ENCODE measurements at places on chromosomes 4 and X.

- no peak for DNase-seq
Observed at GRCh38 chr4:136136601-136137000, 1395.7 kb downstream of the PCDH18 start.

- no peak for DNase-seq
Observed at GRCh38 chrX:15399962-15400391, 15.8 kb upstream of the VEGFD start.

DNA sequence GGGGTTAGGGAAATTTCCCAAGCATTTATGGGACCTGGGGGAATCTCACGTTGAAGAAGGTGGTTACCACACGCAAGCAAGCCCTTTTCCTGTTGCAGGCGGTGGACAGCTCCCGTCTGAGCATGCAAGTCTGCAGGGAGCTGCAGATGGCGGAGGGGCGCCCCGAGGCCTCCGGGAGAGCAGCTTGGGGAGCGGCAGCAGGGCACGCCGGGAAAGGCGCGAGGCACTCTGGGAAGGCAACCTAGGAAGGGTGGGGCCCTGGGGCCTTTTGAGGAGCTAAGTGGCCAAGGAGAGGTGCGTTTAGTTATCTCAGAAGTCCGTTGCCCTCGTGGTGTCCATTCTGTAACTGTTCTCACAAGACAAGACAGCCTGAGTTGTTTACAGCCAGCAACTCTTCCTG, 57.0 kb upstream of the SLC25A4 start:
- no peak for DNase-seq

DNA sequence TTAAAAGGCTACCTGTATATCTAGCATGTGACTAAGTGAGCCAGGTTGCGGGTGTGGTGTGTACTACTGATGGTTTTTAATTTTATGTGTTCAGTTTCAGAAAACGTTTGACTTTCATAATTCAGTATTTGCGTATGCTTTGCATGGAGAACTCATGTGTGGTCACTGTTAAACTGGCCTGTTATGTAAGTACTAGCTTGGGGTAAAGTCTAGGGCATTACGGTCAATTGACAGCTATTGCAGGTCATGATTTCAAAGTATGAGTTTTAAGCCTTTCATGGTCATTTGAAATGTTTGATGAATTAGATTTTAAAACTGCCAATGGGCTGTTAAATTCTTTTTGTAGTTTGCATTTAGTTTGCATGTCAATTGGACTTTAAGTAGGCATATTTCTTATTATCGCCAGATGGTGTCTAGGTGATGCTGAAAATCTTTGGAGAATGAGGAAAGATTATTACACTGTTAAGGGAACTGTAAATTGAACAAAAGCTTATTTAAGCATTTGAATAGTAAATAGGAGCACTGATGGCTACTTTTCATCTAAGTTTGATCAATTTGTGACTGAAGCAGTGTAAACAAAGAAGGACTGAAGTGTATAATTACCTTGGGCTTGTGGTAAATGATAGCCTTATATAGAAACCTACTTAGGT, 563.4 kb downstream of the DACH2 start:
- no peak for DNase-seq

DNA sequence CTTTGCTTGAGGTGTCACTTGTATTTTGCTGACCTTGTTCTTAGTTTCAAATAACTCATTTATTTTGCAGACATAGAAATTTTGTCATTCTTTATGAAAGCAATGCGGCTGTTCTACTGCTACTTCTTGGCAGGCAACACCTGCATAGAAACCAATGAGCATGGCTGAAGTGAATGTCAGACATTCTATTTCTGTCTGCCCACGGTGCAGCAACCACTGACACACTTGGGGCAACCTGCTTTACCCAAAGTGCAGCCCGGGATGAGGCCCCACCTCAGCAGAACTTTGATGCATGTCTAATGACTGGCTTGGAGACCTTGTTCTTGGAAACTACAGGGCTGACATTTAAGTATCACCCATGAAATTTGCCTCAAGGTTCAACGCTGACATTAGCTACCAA, 93.6 kb downstream of the RBM47 start:
- no peak for DNase-seq

DNA sequence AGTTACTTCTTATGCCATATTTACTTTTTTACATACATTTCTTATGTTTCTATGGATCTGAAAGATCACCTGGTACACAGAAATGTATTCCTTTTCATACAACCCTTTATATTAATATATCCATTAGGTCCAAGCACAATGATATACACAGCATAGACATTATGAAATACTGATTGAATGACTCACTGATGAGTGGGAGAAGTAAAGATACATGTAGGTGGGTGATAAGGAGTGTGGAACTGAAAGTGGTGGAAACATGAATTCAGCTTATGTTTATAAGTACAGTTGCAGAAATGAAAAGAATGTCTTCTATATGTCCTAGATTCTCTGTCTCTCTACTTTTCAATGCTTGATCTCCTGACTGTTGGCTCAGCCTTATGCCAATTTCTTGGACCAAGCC, 87.9 kb downstream of the YIPF7 start:
- no peak for DNase-seq

DNA sequence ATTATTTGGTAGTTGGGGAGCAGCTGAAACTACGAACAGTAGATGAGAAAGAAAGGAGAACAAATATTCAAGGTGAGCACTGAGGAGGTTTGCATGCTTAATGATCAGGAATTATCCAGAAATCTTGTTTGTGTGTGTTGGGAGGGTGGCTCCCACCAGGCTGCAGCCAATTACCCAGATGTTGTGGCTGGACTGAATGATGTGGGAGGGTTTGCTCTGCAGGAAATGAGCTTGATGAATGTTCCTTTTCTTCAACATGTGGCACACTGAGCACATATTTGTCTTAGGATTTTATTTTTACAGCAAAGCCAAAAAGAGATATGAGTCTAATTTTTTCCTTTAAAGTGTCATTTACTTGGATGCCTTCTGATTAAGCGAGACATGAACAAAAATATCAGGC, 48.3 kb upstream of the AMOT start:
- DNase-seq, result no peak

GRCh38 chr4:10179957-10180602, 63.5 kb upstream of the WDR1 start:
- no peak for DNase-seq

DNA sequence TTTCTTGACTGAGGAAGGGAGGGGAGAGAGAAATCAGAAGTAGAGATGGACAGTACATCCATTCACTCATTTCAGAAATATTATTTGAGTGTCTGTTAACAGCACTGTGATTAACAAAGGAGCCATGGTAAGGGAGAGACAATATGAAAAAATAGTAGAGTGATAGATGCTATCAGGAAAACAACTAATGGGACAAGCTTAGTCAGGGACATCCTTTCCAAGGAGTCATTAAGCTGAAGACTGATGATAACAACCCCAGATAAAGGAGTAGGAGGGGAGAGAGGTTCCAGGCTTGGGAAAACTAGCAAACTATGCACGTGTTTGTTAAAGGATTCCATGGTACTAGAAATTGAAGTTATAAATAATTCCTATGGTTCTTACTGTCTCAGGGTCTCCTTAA, 122.2 kb downstream of the CBR4 start:
- no peak for DNase-seq

DNA sequence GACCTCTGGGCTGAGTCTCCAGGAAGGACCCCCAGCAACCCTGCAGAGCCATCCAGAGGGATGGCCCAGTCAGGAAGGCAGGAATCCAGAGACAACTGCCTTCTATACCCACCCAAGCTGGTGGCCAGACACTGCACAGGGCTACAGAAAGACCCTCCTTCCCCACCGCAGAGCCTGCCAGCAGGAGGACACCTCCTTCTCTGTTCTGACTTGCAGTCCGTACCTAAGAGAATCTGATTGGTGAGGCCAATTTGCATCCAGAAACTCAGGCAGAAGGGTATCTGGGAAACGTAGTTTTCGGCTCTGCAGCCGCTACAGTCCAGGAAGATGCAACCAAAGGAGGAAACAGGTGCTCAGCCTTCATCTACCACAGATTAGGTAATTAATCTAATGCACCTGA, 155.4 kb upstream of the FRG1 start:
- no peak for DNase-seq

DNA sequence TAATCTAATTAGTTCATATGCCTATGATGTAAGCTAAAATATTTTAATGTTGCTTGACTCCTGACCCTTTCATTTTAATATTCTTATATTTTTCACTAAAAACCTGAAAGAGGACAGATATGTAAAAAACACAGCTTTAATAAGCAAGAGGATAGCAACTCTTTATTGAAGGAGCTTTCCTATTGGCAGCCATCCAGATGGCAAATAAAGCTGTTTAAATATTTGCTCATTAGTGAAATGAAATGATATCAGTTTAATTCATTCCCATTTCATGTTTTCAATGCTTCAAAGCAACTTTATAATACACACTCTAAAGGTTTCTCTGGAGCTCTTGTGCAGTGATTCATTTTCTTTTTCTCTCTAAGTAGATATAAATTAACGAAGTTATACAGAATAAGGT, 473.4 kb downstream of the PCDH7 start:
- DNase-seq, result no peak

DNA sequence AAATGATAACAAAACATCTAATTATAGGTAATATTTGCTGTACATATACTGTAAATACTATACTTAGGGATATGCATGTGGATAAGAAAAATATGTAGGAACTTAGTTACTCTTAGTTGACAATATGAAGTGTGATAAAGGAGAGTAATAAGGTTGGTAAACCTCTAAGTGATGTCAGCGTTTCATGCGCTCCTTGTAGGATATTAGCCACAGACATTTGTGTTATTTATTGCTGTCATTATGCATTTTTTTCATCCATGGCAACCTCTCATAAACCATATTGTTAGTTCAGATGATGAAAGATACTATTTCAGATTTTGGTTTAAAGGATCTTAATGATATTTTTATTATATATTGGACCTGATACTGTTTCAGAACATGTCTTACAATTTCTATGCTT, 298.1 kb upstream of the PITX2 start:
- DNase-seq, result no peak

- no peak for DNase-seq
Observed at GRCh38 chrX:6053141-6053540, 175.5 kb downstream of the NLGN4X start.

DNA sequence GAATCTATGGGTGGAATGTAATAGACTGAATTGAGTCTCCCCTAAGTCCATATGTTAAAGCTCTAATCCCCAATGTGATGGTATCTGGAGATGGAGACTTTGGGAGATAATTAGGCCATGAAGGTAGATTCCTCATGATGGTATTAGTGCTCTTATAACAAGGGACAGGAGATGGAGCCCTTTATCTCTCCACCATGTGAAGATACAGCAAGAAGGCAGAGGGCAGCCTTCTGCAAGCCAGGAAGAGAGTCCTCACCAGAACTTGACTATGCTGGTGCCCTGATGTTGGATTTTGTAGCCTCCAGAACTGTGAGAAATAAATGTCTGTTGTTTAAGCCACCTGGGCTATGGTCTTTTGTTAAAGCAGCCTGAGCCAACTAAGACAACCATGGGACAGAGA, 76.4 kb upstream of the F8A3 start:
- no peak for DNase-seq

DNA sequence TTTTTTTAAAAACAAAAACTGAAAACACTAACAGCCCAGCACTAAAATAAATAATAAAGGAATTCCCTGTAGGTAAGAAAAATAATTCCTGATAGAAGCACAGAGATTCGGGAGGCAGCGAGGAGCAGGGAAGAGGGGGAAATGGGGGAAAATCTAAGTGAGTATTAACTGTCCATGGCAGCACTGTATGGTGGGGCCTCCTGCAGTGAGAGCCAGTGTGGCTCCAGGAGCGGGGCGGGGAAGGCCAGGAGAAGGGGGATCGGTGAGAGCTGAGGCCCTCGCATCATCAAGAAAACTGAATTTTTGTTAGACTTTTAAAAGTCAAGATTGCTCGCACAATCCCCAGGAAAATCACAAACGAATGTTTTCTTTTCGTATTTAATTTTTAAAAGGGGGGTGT, 14.1 kb downstream of the RNF212 start:
- no peak for DNase-seq

- DNase-seq, result no peak
Observed at GRCh38 chrX:143461606-143462005, 55.7 kb downstream of the SPANXN3 start.

DNA sequence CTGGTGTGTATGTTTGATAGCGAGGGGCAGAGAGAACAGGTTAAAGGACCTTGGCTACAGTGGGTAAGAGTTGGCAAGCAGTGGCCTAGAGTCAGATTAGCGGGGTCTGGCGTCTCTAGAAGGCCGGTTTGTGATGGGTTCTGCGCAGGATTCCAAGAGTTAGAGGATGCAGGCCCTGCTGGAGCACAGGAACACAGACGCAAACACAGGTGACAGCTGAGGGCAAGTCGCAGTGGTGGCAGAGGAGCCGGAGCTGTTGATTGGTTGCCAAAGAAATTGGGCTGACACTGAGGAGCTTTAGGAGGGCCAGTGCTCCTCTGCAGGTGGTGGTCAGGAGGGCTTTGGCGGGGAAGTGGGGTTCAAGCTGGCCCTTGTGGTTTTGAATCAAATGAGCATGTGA, 3.8 kb downstream of the TADA2B start:
- no peak for DNase-seq

GRCh38 chr4:30929649-30930048, 209.5 kb downstream of the PCDH7 start:
- DNase-seq, result no peak

- no peak for DNase-seq
Observed at GRCh38 chr4:56656346-56656643, 24.8 kb downstream of the HOPX start.

- DNase-seq, result no peak
Observed at GRCh38 chr4:80202741-80203553, 5.6 kb downstream of the PRDM8 start.

DNA sequence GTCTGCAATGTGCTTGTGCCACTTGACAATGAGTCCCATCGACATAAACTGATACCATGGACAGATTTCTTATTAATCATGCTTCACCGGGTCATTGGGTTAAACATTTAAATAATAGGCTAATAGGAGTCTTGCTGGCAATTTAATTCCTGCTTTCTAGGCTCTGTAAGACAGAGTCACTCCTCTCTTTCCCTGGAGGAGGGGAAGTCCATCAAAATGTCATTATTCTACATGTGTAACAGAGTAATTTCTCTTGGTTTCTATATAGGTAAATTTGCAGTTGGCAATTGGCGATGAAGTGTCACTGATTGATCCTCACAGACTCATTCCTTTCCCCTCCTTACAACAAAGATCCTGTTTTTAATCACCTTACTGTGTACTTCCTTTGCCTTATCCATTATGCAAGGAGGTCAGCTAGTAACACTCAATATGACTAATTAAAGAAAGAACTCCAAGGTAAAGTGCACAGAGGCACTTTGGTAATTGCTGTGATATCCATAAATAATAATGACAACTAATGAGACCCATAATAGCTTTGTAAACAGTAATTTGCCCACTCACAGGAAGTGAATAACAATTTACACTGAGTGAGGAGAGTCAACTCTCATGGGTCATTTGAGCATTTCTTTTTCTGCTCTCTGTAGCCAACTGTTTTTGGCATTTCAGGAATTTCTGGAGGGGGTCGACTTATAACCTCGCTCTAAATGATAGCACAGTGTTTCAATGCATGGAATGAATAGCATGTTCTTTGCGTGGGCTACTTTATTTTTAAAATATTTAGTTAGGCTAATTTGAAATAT, 184.0 kb downstream of the UGT8 start:
- DNase-seq, result no peak

Data from stimulated activated CD8-positive, alpha-beta memory T cell treated with anti-CD3 and anti-CD28 coated beads, Interleukin-15, amount 100 ng/mL, for 1 hour (primary cell).